Right cardiac atrium (tissue), 5 donors: ENCODE measurements at places on chromosomes 4 and X.

DNA sequence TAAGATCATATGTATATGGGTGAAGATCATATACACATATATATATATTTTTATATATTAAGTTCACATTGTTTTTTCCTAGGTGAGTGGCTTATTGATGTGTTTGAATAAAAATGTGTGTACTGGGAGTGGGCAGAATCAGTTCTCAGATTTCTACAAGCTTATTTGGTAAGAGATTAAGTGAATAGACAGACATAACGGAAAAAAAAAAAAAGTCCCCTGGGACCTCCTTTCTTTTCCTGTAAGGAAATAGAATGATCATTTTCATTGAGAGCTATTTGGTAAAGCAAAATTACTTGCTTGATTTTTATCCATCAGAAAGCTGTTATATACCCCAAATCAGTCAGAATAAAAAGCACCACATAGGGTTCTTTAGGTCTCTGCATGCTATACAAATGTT is 597.7 kb downstream of the PCDH18 start:
- no peak for DNase-seq

GRCh38 chr4:136863756-136864155 is 668.5 kb downstream of the PCDH18 start:
- peak; percentile 4 for DNase-seq

DNA sequence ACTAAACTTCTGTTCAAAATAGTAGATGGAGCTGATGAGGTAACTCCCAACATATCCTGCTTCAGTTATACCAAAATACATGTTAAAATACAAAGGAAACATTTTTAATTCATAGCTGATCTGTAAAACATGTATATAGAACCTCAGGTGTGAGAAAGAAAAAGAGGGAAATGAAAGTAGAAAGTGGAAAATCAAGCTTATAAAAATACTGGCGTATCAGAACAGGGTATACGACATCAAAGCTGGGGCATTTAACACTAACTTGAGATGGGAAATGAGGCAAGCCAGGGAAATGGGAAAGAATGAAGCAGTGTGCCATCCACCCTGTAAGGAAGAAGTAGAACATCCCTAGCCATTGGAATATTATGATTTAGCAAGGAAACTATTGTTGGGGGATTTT is 767.5 kb downstream of the DMD start:
- DNase-seq, result no peak

DNA sequence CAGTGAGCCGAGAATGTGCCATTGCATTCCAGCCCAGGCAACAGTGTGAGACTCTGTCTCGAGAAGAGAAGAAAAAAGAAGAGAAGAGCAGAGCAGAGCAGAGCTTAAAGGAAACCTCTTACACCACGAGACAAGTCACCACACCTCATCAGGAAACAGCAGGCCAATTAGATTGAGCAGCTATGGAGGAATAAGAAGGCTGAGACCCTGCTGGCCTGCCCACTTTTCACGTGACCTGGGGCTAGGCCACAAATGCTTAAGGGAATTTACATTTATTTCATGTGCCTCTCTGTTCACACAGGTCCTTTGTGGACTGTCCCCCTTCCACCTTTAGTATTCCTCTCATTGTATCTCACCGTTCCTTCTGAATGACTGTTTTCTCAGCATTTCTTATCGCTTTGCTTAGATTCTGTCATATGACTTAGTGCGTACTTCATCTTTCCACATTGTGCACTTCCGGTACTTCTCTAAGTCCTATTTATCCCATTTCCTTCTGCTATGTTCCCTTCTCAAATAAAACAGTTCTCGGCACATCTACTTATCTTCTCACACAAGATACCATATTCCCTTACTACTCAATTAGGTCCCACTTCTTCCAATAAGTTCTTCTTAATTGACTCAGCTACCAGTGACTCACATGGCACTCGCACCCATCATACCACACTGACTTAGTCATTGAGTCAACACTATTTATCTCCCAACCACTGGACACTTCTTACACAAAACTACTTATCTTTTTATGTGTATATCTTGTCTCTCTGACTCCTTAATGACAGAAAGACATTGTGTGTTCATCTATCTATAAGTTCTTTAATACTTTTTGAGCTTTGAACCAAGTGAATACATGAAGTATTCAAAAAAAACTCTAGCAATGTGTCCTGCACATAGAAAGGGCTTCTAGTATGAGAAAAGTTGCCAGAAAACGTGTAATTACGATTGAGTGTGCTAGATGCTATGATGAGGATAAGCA is 11.0 kb downstream of the CUL4B start:
- no peak for DNase-seq

GRCh38 chrX:106564986-106565385 is 46.8 kb upstream of the RADX start:
- no peak for DNase-seq

DNA sequence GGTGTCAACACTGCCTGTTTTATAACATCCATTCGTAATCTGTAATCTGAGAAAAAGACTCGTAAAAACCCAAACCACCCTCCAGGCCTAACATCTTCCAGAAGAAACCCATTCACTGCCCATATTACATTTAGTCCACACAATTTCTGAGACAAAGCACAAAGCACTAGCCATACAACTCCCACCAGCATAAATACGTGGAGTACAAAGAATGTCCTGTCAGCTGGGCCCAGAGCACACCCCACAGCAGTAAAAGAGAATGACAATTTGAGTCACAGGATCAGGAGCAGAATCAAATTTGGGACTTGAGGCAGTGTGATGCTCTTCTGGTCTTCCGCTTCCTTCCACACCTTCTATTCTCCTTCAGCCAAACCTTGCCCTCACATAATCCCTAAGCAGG is 6.8 kb downstream of the MECP2 start:
- DNase-seq, result no peak

- no peak for DNase-seq
These were observed 123.5 kb upstream of the BMPR1B start for GRCh38 chr4:94634271-94634670.

DNA sequence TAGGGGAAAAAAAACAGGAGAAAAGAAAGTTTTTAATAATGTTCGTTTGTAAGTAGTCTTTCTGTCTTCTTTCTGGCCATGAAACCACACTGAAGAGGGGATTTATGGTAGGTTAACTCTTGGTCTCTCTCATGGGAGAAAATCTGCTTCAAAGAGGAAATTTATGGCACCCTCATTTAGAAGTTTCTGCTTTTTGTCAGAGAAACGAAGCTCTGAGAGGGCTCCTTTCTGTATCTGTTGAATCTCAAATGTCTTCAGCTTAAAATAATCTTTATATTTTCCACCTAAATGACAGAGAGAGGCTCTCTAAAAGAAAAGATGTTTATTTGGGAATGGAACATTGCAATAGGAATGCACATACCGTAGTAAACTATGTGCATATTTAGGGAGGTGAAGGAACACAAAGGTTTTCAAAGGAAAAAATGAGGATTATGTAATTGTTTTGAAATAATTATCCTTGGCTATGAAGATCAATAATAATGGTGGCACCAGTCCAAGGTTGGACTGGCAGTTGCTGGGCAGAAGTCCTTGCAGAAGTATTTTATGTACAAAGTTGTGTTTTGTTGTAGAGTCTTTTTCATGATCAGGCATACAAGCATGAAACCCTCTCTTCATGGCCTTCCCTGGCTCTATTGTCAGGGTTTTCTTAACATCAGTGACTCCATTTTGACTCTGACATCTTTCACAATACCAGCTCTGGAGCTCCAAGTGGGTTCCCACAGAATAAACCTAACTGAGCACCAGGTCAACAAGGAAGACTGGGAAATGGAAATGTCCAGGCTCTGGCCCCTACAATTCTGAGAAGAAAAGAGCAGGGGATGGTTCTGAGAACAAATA is 53.0 kb upstream of the HPSE start:
- DNase-seq, result no peak

DNA sequence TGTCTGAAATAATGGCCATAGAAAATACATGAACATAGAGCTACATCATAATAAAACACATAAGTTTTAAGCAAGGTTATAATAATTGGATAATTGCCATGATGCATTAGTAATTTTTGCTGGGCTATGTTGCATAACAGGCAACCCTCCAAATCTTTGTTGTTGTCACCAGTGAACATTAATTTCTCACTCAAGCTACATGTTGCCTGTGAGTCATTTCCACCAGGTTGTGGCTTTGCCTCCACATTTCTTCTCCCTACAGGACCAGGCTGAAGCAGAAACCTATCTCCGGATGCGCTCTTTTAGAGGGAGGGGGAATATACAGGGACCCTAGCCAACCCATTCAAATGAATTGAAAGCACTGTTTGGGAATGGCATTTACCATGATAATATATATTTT is 347.7 kb downstream of the GABRG1 start:
- no peak for DNase-seq

DNA sequence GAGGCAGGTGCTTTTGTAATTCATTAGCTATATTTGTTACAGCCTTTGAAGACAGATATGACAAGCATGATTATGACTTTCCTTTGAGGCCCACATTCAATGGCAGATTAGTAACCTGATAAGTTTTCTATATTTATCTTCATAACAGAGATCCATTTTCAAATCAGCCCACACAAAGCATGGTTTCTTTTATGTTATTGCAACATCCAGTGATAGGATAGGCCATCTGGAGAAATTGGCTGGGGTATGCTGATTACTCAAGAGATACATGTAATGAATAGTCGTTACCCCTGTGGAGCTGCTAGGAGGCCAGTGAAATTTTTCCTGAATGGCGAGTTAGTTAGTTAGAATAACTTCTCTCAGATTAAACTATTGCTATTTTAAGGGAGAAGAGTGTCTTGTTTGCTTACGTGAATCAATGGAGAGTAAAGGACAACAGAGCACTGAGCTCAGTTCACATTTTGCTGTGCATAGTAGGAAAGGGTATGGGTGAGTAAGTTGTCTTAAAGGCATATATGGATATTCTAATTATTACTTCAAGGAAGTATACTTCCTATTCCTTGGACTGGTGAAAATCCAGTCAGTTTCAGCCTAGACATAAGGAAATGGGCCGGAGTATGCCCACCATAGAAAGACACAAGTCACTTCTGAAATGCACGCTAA is 79.2 kb upstream of the DKK2 start:
- DNase-seq, result no peak

DNA sequence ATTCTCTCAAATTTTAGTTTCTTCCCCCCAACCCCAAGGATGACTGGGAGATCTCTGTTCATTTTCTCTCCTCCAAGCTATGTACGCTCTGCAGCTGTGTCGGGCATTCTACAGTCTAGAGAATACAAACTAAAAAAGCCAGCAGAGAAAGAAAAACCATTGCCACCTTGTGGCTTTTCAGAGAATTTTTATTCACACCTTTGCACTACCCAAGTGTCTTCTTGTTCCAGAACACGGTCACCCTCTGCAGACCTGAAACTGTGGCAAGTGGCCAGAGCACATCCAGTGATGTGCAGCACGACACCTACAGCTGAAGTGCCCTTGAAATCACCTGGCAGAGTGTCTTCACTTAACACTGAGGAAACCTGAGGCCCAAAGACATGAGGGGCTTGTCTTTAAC is 68.6 kb downstream of the CHST7 start:
- peak; percentile 58 for DNase-seq

DNA sequence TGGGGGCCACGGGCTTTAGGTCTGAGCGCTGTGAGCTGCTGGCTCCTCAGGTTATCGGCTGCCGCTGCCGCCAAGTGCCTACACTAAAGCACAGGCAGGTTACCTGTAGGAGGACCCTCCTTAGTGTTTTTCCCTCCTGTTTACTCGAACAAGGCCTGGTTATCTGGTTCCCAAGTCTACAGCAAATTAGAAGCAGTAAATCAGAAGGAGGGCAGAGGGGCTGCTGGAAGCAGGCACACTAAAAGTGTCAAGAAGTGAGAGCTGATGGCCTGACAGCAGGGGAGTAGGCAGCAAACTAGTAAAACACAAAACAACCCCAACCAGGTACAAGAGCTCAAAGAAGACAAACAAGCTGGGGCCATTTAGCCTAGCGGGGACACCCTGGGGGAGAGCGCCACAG is 125.0 kb upstream of the PJA1 start:
- DNase-seq, result no peak

GRCh38 chr4:67674098-67674497 is 26.9 kb downstream of the UBA6 start:
- DNase-seq, result no peak

- no peak for DNase-seq
These were observed 34.7 kb downstream of the CDX4 start for GRCh38 chrX:73481521-73481920.

DNA sequence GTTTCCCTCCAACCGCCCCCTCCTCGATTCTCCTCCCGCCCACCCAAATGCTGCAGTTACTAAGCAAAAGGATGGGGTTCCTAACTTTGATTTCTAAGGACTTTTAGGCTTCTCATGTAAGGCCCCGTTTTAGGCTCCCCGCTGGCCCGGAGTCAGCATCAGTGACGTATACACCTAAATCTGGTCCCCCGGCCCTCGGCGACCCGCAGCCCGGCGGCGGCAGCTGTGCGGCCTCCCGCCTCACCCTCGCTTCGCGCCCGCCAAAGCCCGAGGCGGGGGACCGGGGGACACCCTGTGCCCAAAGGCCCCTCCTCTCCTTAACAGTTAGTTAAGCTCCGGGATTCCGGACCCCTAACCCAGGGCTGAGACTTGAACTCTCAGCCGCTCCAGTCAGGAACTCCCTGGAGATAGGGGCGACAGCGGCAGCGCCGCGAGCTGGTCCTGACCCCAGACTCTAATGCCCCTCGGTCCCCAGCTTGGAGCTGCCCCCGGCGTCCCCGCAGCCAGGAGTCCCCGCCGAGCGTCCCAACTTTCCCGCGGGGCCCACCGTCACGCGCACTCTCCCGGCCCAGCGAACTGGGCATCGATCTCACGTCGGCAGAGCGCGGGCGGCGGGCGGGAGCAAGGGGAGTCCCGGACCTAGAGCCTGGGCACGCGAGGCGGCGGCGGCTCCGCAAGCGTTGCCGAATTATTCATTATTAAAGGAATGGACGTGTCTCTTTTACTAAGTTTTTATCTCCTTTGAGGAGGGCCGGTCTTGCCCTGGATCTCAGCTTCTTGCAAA is 1.5 kb upstream of the NR3C2 start:
- peak; percentile 72 for DNase-seq

DNA sequence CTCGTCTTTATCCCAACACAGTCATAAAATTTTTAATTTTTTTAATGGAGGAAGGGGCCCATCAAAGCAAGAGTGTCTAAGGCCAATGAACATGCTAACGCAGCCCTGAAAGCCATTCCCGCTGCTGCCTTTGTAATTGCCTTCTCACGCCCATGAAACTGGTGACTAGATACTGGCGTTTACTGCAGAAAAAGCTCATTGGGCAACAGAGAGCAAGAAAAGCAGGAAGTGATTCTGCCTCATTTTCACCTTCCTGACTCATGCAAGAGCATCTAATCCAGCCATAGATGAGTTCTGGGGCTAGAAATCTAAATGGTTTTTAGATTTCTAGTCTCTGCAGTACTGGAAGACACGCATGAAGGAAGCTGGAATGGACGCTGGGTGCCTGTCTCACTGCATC is 72.5 kb downstream of the ANXA3 start:
- no peak for DNase-seq

- no peak for DNase-seq
These were observed 21.9 kb downstream of the REELD1 start for GRCh38 chr4:146236216-146236615.

GRCh38 chr4:11334887-11335286 is 93.8 kb downstream of the HS3ST1 start:
- DNase-seq, result no peak

GRCh38 chr4:106304632-106305031 is 11.4 kb downstream of the TBCK start:
- no peak for DNase-seq

GRCh38 chr4:2354760-2355159 is 63.7 kb downstream of the ZFYVE28 start:
- DNase-seq, result peak; percentile 33

- DNase-seq, result no peak
These were observed 100.4 kb downstream of the CBLL2 start for GRCh38 chrX:22373094-22373493.

GRCh38 chr4:104394406-104395167 is 100.1 kb downstream of the CXXC4 start:
- no peak for DNase-seq
